Natural killer cell (primary cell): ENCODE measurements at places on chromosomes 7 and 10. TPM values are rescaled to one million over a fixed set of nuclear protein-coding genes. Genes with fewer than 3 reads are reported as not detected.

DNA sequence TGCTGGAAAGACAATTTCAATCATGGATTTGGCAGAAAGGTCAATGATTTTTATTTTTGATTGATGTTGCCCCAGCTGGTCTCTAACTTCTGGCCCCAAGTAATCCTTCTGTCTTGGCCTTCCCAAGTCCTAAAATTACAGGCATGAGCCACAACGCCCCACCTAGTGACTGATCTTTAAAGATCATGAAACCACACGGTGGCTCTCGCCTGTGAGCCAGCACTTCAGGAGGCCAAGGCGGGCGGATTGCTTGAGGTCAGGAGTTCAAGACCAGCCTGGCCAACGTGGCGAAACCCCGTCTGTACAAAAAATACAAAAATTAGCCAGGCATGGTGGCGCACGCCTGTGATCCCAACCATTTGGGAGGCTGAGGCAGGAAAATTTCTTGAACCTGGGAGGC, 12.6 kb upstream of the C10orf95 start:
- H3K36me3 ChIP-seq = no peaks in the 10 kb centered on the region
- peaks cover 15% of the 10 kb centered on the region for H3K4me1 ChIP-seq
- no peaks in the 10 kb centered on the region for H3K27me3 ChIP-seq
- H3K4me3 ChIP-seq = no peak overlapping the region

- DNase-seq = no peak
- no peaks in the 10 kb centered on the region for H3K4me1 ChIP-seq
- H3K36me3 ChIP-seq = no peaks in the 10 kb centered on the region
Measured at GRCh38 chr7:46257761-46258448, 336.8 kb upstream of the IGFBP3 start.

The TMEM196 gene
- total RNA-seq = not detected

The GSTO2 gene
- total RNA-seq = 0.75 TPM
